Mesothelial cell of epicardium (in vitro differentiated cells): ENCODE measurements at places on chromosomes 6 and 20. TPM values are rescaled to one million over a fixed set of nuclear protein-coding genes. Genes with fewer than 3 reads are reported as not detected.

GRCh38 chr6:42624601-42625000 is 60.8 kb downstream of the UBR2 start:
- no peaks in the 10 kb centered on the region for H3K27me3 ChIP-seq
- peaks cover 28% of the 10 kb centered on the region for H3K36me3 ChIP-seq
- peaks cover 3% of the 10 kb centered on the region for H3K4me1 ChIP-seq
- H3K27ac ChIP-seq = no peak overlapping the region
- DNase-seq = no peak
- H3K4me3 ChIP-seq = no peak overlapping the region

DNA sequence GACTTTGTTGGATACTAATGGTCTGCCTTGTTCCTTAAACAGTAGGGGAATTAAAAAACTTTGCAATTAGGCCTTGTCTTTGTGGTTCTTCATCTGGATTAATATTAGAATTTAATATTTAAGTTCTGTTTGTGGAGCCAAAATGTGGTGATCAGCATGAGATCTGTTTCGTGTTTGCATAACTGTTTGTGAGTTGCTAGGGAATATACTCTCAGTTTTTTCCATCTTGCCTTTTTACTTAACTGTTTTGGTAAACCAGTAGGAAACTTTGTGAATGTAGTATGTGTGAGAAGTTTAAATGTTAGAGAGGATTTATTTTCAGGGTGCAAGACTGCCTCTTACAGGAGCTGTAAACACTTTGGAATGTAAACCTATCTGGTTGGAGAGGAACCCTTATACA is 35.6 kb downstream of the LRRC1 start:
- H3K27me3 ChIP-seq = no peaks in the 10 kb centered on the region
- H3K4me3 ChIP-seq = no peak overlapping the region
- H3K4me1 ChIP-seq = peaks cover 28% of the 10 kb centered on the region
- no peak for DNase-seq
- no peak overlapping the region for H3K27ac ChIP-seq

The ANGPT4 gene
- total RNA-seq = 0.31 to 0.35 TPM (median 0.34 TPM) in 3 replicates

The ACTL10 gene
- 0.63 to 0.86 TPM (median 0.66 TPM) in 3 replicates for total RNA-seq

GRCh38 chr20:61125076-61125475 is 127.0 kb upstream of the CDH4 start:
- peaks cover 2% of the 10 kb centered on the region for H3K4me1 ChIP-seq
- H3K27ac ChIP-seq = no peak overlapping the region
- no peak for DNase-seq
- no peaks in the 10 kb centered on the region for H3K36me3 ChIP-seq
- peaks cover 32% of the 10 kb centered on the region for H3K27me3 ChIP-seq

The WFDC5 gene
- total RNA-seq = not detected in 3 replicates

The TRIM31 gene
- 0.58 to 0.68 TPM in 2 of 3 replicates, not detected in the other for total RNA-seq

GRCh38 chr6:89777455-89777854 is 42.1 kb downstream of the MDN1 start:
- no peak overlapping the region for H3K4me3 ChIP-seq
- no peak overlapping the region for H3K27ac ChIP-seq
- peaks cover 57% of the 10 kb centered on the region for H3K36me3 ChIP-seq
- no peaks in the 10 kb centered on the region for H3K4me1 ChIP-seq
- no peaks in the 10 kb centered on the region for H3K27me3 ChIP-seq
